ENCODE measurements at places on chromosomes 12 and 14. TPM values are rescaled to one million over a fixed set of nuclear protein-coding genes. Genes with fewer than 3 reads are reported as not detected.

BCL11B gene
- 3.3 TPM for total RNA-seq

PMEL gene
- 1.7 TPM for total RNA-seq

SLC25A3 gene
- 418 TPM for total RNA-seq

EML1 gene
- 35.9 TPM for total RNA-seq

HIGD1C gene
- total RNA-seq, result not detected

FSCB gene
- not detected for total RNA-seq

EGLN3 gene
- 22.5 TPM for total RNA-seq

CLEC6A gene
- total RNA-seq, result not detected

TPCN1 gene
- 93.3 TPM for total RNA-seq

GARIN6 gene
- total RNA-seq, result not detected

Data from kidney (tissue), 22 donors.